ENCODE measurements at places on chromosomes 6 and 20. TPM values are rescaled to one million over a fixed set of nuclear protein-coding genes. Genes with fewer than 3 reads are reported as not detected.
A peak's percentile ranks its signal among the peaks of the same experiment; 100 is the strongest.

GRCh38 chr6:112338166-112338709 is 8.9 kb upstream of the RFPL4B start:
- no peaks in the 10 kb centered on the region for H3K27me3 ChIP-seq
- no peak for DNase-seq
- H3K36me3 ChIP-seq = no peaks in the 10 kb centered on the region
- H3K4me3 ChIP-seq = no peak overlapping the region

- H3K27ac ChIP-seq = no peak overlapping the region
- DNase-seq = no peak
- no peaks in the 10 kb centered on the region for H3K27me3 ChIP-seq
- no peaks in the 10 kb centered on the region for H3K4me1 ChIP-seq
These were observed 24.5 kb downstream of the SLC13A3 start for GRCh38 chr20:46626758-46627157.

- no peak for DNase-seq
- H3K4me3 ChIP-seq = no peak overlapping the region
- H3K36me3 ChIP-seq = no peaks in the 10 kb centered on the region
- H3K27ac ChIP-seq = peak overlapping the region; percentile 60
- no peaks in the 10 kb centered on the region for H3K27me3 ChIP-seq
These were observed 58.7 kb downstream of the KIF13A start for GRCh38 chr6:17928514-17929430.

GRCh38 chr6:70811788-70812187 is 144.1 kb downstream of the SMAP1 start:
- no peaks in the 10 kb centered on the region for H3K4me1 ChIP-seq
- peaks cover 1% of the 10 kb centered on the region for H3K36me3 ChIP-seq
- no peaks in the 10 kb centered on the region for H3K27me3 ChIP-seq
- H3K27ac ChIP-seq = no peak overlapping the region
- DNase-seq = no peak

DNA sequence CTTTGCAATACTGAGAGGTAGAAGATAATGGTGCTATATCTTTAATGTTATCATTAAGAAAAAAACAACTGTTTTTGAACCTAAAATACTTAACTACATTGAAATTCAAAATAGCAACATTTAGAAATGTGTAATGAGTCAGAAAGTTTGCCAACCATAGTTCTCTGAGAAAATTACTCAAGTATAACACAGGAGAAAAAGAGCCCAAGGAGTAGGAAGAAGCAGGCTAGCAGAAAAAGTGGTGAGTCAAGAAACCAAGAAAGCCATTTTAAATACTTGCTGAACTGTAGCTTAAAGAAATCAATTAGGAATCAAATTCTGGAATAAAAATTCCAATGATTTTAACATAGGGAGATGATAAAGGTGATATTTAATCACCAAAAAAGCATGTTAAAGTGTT is 181.0 kb upstream of the RSPO3 start:
- H3K4me3 ChIP-seq = no peak overlapping the region
- H3K27ac ChIP-seq = no peak overlapping the region
- no peaks in the 10 kb centered on the region for H3K4me1 ChIP-seq
- no peak for DNase-seq
- no peaks in the 10 kb centered on the region for H3K27me3 ChIP-seq

- H3K4me1 ChIP-seq = no peaks in the 10 kb centered on the region
- no peaks in the 10 kb centered on the region for H3K27me3 ChIP-seq
- no peaks in the 10 kb centered on the region for H3K36me3 ChIP-seq
- H3K27ac ChIP-seq = no peak overlapping the region
- no peak overlapping the region for H3K4me3 ChIP-seq
These were observed 475.2 kb downstream of the PREX1 start for GRCh38 chr20:48352628-48353027.

- no peaks in the 10 kb centered on the region for H3K27me3 ChIP-seq
- no peaks in the 10 kb centered on the region for H3K4me1 ChIP-seq
- H3K4me3 ChIP-seq = no peak overlapping the region
- no peaks in the 10 kb centered on the region for H3K36me3 ChIP-seq
- H3K27ac ChIP-seq = no peak overlapping the region
- no peak for DNase-seq
These were observed 280.5 kb downstream of the RNF144B start for GRCh38 chr6:18667612-18668011.

- H3K27ac ChIP-seq = peak overlapping the region; percentile 53
- no peak overlapping the region for H3K4me3 ChIP-seq
- no peaks in the 10 kb centered on the region for H3K36me3 ChIP-seq
- H3K27me3 ChIP-seq = no peaks in the 10 kb centered on the region
These were observed 14.0 kb upstream of the FAM50B start for GRCh38 chr6:3835055-3835731.

Gene ZFP57
- not detected for total RNA-seq

Gene MAP7
- total RNA-seq = 25.2 TPM
